NCI-H524 (cell line): ENCODE measurements at places on chromosomes 6 and 20.

DNA sequence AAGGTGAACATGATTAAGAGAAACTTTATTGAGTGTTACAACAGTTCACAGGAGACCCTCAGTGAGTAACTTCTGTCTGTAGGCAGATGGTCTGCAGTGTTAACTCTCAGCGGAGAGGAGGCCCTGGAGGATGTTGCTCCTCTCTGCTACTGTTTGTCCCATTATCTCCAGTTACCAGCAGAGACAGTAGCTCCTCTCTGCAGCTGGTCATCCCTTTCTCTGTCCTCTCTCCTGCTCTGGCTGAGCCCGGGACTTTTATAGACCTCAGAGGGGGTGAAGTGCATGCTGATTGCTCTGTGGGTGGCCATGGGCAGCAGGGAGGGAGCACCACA lies 5.7 kb downstream of the GTSF1L start:
- DNase-seq, result no peak

GRCh38 chr6:3164388-3164787 lies 7.0 kb upstream of the TUBB2A start:
- no peak for DNase-seq

DNA sequence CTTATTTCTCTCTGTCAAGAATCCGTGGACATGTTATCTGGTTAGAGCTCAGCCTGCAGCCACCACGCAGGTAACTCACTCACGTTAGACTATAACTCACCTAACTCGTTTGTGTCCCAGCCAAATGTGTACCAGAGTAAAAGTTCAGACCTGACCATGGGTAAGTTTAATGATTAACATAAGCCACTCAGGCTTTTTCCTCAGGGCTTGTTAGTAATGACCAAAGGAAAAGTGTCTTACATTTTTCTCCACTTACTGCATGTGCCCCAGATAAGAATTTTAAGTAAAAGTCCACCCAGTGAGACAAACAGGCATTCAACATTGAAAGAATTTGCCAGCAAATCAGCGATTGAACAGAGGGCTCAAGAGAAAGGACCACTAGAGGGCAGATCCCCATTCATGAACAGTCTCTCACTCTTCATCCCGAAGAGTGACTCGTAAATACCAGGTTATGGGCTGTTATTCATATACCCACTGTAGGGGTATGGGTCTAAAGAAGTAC lies at the start of gene PKHD1:
TSS of gene PKHD1 (minus strand) at position 116 of the 502 bp plus-strand sequence. CDS start 2,680 bp downstream, outside the sequence.
- no peak for DNase-seq

- DNase-seq, result no peak
Measured at GRCh38 chr6:44230034-44230675, 6.8 kb downstream of the SLC29A1 start.

GRCh38 chr6:24149296-24149695 lies 23.3 kb downstream of the NRSN1 start:
- DNase-seq, result no peak

DNA sequence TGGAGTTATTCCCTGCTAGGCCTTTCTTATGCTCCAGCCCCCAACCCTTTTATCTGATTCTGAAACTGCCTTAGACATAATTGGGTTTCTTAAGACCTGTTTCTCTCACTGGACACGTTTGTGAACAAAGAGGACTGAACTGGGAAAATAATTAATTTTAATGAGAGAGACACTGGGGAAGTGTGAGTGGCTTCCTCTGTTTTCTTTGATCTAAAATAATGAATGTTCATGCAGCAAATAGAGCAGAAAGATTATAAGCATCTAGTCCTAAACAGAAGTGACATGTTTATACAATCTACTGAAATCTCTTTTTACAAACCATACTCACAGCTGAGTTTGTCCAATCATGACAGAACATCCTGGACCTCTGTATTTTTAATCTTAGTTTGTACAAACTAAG lies 157.6 kb downstream of the SH3BGRL2 start:
- no peak for DNase-seq

GRCh38 chr6:129493354-129493902 lies 216.5 kb downstream of the ARHGAP18 start:
- no peak for DNase-seq

DNA sequence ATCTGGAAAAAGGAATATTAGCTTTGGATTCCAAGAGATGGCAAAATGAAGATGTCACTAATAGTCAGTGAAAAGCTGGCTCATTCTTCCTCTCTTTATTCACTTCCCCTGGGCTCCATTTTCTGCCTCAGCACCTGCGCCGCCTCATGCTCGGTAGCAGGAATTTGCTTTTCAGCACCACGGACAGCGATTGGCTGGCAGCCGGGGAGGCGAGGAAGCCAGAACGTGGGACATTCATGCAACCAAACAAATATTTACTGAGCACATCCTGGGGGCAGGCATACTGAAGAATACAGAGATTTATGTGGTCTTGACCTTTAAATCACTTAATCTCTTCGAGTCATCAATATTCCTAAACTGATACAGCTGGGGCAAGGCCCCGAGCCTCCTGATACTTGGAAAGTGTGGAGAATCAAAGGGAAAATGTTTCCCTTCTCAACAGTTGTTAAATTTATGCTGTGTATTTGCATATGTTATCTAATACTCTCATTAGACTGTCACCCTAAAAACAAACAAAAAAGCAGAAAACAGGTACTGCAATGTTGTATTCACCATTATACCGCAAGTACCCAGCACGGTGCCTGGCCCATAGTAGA lies 12.1 kb upstream of the PDYN start:
- DNase-seq, result no peak

GRCh38 chr6:53241938-53242337 lies 93.3 kb upstream of the GCM1 start:
- no peak for DNase-seq

DNA sequence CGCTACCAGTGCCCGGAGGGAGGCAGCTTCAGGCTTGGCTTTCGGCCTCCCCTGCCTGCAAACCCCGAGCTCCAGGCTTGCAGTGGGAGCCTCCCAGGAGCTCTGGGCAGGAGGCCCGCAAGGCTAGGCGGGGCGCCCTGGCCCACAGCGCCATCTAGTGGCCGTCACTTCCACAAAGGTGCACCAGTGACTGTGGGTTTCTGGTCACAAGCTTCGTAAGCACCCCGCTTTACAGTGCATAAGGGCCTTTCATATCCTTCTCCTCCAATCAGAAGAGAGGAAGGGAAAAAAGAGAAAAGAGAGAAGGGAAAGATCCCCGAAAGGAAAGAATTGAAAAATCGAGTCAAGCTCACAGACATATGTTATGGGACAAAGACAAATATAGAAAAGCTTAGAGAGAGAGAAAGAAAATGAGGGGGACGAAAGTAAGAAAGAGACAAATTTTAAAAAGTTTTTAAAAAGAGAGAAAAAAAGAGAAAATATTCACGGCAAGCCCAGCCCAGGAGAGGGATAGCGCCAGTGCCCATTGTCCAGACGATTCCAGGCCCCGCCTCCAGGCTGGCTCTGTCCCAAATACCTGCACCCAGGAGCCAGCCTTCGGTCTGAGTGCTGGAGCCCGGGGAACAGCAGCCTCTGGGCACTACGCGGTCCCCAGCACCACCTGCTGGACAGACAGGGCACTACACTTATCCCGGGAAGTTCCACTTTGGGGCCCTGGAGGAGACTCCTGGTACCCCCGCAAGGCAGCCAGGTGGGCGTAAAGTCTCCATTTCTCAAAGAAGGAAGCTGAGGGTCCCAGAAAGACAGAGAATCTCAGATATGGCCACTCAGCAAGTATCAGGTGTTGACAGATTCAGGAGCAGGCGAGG lies 207.1 kb downstream of the PREX1 start:
- DNase-seq, result peak; percentile 90

DNA sequence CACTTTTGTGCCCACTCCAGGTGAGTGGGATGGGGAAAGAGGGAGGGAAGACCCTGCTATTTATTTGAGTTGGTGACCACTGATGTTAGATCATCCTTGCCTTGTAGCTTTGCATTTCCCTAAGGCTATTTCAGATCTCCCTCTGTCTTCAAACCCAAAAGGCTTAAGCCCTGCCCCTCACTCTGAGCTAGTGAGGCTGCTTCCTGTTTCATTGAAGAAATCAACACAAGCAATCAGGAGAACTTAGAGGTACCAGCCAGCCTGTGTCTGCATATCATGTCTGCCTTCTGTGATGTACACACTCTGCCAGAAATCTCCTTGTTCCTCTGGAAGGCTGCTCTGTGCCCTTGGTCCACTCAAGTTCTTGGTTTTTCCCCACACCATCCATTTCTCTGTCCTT lies 135.3 kb downstream of the ARID1B start:
- no peak for DNase-seq

- DNase-seq, result no peak
Measured at GRCh38 chr6:89270951-89271721, 44.0 kb downstream of the GABRR2 start.

DNA sequence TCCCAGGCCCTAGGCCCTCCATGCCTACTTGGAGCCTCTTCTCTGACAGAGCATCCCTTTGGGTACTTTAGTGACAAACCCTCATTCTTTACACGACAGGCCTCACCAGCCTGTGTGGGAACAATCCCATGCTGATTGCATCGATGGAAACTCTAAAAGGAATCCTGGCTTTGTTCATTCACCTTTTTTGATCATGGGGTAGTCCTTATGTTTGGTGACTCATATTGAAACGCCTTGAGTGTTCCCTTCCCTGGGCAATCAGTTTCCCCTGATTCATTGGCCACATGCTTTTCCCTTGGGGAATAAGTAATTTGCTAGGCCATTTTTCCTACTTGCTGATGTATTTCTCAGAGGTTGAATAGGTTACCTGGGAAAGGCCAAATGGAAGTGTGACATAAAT lies 14.7 kb upstream of the TNFAIP3 start:
- no peak for DNase-seq

GRCh38 chr20:35314816-35315631 lies 22.8 kb upstream of the FAM83C start:
- DNase-seq, result no peak

DNA sequence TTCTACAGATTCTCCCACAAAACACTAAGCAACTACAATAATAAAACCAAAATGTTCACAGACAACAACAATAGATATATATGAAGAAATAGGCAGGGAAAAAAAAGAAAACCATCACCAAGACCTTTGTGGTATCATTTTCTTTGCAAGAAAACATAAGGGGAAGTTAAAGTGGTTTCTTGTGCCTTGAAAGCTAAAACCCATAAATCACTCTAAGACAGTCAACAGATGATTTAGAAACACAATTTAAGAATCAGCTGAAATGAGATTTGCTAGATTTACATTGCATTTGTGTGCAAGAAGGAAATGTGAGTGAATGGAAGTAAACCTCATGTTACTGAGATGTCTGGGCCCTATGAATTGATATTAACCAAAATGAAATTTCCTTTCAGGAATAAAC lies 1265.4 kb upstream of the GJE1 start:
- DNase-seq, result no peak

DNA sequence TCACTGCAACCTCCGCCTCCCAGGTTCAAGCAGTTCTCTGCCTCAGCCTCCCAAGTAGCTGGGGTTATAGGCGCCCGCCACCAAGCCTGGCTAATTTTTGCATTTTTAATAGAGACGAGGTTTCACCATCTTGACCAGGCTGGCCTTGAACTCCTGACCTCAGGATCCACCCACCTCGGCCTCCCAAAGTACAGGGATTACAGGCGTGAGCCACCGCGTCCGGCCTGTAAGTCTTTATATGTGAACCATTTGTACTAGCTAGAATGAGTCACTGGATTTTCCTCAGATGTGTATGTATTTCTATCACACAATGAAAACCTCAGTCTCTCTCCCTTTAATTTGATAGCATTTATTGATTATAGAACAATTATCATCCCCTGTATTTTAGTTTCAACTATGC lies 34.0 kb downstream of the ITCH start:
- no peak for DNase-seq

GRCh38 chr20:34316196-34316814 lies 13.2 kb upstream of the AHCY start:
- DNase-seq, result no peak

DNA sequence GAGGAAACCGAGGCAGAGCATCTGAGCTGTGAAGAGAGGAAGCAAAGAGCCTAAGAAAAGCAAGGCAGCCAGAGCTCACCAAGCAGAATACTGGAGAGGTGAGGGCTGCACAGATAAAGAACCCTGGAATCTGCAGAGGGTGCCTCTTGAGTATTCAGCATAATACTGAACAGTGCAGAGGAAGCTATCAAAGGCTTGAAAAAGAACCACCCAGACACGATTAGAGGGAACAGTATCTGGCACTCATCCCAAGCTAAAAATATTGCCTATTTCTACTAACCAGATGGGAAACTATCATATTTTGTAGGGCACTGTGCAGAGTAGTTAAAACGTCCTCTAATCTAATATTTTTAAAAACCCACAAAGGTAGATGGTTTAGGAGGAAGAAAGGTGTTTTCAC lies 41.8 kb upstream of the OPRM1 start:
- DNase-seq, result no peak

DNA sequence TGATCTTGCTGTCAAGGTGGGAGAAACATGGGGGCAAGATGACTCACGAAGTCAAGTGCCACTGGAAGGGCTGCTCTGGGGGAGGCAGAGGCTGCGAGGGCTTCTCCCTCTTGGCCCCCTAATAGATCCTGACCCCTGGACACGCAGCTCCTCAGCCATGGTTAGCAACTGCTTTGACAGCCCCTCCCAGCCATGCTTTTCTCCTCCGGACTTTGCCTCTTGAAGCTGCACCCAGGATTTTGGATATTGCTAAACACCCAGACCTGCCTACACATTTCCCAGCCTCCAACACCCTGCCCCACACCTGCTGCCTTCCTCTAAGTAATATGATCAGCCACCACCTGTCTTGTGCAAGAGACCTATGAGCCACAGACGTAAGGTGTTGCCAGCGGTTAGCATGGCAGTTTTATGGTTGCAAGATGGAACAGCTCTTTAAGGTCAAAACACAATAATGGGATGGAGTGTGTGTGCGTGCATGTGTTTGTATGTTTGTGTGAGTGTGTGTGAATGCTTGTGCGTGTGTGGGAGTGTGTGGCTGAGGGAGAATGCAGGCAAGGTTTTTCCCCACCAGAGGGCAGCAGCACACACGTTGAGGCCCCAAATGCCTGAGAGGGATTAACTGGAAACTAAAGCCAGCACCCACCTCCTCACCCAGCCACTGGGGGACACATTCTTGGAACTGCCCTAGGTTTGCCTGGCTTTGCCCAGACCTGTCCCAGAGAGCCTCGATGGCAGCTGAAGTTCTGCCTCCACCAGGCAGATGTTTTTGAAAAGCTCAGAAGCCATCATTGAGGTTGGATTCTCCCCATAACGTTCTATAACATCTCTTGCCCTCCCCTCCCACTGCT lies 2.5 kb downstream of the IP6K3 start:
- DNase-seq, result peak; percentile 97

DNA sequence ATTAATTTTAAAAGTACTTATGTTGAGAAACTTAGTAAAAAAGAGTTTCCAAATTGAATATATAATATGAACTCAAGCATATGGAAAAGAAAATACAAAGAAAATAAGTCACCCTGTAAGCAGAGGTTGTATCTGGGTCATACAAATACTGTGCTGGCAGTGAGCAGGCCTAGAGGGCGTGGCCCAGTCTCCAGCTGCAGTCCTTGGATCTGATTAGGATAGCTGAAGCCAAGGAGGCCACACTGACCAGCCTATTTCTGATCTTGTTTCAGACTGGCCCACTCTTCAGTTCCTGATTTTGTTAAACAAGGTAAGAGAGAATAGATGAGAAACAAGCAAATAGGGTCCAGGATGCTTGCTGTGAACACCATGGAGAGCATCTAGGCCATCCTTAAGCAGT lies 228.8 kb downstream of the EPM2A start:
- no peak for DNase-seq

GRCh38 chr20:35431621-35432429 lies 6.2 kb downstream of the GDF5 start:
- no peak for DNase-seq
